ENCODE measurements at places on chromosomes 6 and 20. TPM values are rescaled to one million over a fixed set of nuclear protein-coding genes. Genes with fewer than 3 reads are reported as not detected.

DNA sequence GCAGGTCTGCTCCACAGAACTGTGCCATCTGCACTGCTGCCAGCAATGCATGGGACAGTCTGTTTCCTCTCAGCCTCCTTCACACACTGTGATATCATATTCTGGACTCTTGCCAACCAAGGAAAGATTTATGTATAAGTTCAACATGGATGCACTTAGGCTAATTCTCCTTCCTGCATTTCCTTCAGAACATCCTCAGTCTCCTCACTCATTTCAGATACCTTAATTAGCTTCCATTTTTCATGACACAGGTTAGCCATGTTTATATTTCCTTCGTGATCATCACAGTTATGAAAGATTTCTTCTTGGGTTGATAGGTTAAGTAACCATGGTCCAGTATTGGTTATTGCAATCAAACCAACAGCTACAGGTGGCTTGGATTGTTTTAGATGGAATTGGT lies 46.4 kb upstream of the DDR1 start:
- no peak for DNase-seq

DNA sequence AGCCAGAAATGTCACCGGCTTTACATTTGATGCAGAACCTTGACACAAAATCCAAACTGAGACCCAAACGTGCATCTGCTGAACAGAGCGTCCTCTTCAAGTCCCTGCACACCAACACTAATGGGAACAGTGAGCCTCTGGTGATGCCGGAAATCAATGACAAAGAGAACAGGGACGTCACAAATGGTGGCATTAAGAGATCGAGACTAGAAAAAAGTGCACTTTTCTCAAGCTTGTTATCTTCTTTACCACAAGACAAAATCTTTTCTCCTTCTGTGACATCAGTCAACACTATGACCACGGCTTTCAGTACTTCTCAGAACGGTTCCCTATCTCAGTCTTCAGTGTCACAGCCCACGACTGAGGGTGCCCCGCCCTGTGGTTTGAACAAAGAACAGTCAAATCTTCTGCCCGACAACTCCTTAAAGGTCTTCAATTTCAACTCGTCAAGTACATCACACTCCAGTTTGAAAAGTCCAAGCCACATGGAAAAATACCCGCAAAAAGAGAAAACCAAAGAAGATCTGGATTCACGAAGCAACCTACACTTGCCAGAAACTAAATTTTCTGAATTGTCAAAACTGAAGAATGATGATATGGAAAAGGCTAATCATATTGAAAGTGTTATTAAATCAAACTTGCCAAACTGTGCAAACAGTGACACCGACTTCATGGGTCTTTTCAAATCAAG lies 108.4 kb downstream of the RTN4IP1 start:
- no peak for DNase-seq

- no peak for DNase-seq
These were observed 1.6 kb downstream of the CDH22 start for GRCh38 chr20:46306743-46307138.

DNA sequence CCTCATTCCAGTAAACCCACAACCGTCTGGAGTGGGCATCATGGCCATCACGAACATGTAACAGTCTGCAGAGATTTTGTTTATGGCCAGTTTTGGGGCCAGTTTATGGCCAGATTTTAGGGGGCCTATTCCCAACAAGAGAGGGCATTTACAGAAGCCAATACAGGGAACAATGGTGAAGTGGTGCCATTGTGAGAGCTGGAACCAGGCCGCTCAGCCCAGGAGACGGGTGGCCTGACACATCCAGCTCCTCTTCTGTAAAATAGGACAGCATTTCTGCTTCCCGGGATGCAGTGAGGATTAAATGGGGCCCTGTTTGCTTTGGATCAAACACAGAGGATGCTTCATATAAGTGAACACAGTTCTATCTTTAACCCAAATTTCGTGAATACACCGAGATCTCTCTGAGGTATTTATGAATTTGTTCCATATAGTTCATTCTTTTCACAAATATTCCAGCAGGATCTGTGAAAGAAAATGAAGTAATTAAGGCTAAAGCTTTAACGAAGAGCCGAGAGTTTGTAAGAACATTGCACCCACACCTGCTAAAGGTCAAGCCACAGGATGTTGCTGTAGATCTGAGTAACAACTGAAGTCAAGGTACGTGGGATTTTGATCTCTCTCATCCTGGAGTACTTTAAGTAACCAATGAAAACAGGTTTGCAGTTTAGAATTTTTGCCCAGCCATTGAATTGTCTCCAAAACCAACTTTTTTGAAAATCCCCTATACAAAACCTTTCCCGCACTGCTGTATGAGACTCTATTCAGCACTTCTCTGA lies 14.5 kb upstream of the SIRPG start:
- DNase-seq = no peak

DNA sequence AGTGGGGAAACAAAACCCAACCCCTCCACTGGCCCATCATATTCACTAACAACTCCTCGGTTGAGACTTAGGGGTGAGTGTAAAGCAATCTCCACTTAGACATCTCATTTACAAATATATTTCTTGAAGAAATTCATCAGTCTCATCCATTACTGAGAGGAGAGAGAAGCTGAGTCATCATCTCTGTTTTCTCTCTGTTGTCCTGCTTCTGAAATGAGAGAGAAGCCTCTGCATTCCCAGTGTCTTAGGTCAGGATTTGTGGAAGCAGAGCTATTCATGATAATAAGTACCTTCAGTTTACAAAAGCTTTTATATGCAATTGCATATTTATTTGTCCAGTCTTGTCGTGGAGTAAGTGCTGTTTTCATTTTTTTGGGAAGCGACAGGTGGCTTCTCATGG lies 879 bp downstream of the MEP1A start:
- no peak for DNase-seq

GRCh38 chr6:144049386-144049785 lies 41.3 kb upstream of the PLAGL1 start:
- no peak for DNase-seq

Gene HTR1E
- total RNA-seq = not detected

Gene RBM24
- 6.7 TPM for total RNA-seq

Gene SAYSD1
- total RNA-seq = 5.9 TPM

Gene FLRT3
- 6.6 TPM for total RNA-seq

Gene RAET1G
- total RNA-seq = 2.2 TPM

Gene OR2J2
- not detected for total RNA-seq

Gene FOXF2
- total RNA-seq = 2.5 TPM

Gene PLAGL2
- 3.1 TPM for total RNA-seq
